ENCODE measurements at places on chromosomes 3 and 15. TPM values are rescaled to one million over a fixed set of nuclear protein-coding genes. Genes with fewer than 3 reads are reported as not detected.

The MKRN3 gene
- total RNA-seq = 1.1 TPM

The SAMD7 gene
- total RNA-seq = not detected

The WDR72 gene
- total RNA-seq = not detected

The PCOLCE2 gene
- not detected for total RNA-seq

The CEMIP gene
- not detected for total RNA-seq
